ENCODE measurements at places on chromosomes 11 and 22.

- DNase-seq, result no peak
Observed at GRCh38 chr11:14370496-14370895, 11.5 kb upstream of the RRAS2 start.

DNA sequence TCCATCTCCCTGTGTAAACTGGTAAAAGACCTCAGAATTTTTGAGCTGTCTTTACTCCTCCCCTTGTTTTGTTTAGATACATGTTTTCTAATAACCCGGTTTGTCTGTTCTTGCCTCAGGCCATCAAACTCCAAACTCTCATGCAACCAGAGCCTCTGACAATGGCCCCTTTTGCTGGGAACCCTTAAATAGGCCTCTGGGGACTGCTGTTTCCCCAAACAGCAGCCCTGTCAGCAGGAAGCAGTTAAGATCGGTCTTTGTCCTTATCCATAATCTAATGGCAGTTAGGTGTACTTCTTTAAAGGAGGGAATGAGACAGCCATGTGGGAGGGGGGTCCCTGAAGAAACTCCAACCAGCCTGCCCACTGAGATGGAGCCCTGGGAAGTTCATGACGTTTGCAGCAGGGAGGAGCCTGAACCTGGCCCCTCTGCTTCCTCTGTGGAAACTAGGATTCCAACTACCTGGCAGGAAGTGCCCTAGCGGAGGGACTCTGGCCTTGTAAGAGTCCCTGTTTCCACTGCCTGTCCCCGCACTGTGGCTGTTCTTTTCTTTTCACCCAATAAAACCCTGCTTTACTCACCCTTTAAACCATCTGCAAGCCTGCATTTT, 1354.4 kb downstream of the LRRC4C start:
- DNase-seq, result no peak

- no peak for DNase-seq
Observed at GRCh38 chr11:130606178-130606577, 157.7 kb downstream of the ADAMTS15 start.

DNA sequence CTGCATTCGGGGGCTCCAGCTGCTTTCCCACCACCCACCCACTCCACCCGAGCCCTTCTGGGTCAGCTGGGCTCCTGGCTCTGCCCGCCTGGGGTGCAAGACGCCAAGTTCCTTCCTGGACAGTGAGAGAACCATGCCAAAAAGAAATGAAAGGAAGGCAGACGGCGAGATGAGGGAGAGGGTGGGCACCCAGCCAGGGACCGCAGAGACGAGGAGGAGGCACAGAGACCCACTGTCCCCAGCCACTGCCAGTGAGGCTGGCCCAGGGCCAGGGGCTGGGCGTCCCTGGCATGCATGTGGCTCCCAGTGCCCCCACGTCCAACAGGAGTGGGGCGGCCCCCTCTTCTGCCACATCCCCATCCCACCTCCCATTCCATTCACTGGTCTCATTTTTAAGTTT, 10.8 kb upstream of the CD81 start:
- no peak for DNase-seq

DNA sequence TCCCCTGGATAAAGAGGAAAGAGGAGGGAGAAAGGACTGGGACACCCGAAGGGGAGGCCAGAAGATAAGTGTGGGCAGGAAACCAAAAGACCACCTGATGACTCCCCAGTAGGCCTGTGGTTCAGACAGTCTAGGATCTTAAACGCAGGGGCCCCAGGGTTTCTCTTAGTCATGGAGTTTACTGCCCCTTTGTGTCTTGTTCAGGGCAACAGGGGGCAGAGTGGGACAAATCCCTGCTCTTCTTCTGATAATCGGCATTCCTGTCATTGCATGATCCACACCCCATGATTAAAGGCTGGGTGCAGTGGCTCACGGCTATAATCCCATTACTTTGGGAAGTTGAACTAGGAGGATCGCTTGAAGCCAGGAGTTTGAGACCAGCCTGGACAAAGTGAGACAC, 4.7 kb upstream of the TMPRSS13 start:
- no peak for DNase-seq

DNA sequence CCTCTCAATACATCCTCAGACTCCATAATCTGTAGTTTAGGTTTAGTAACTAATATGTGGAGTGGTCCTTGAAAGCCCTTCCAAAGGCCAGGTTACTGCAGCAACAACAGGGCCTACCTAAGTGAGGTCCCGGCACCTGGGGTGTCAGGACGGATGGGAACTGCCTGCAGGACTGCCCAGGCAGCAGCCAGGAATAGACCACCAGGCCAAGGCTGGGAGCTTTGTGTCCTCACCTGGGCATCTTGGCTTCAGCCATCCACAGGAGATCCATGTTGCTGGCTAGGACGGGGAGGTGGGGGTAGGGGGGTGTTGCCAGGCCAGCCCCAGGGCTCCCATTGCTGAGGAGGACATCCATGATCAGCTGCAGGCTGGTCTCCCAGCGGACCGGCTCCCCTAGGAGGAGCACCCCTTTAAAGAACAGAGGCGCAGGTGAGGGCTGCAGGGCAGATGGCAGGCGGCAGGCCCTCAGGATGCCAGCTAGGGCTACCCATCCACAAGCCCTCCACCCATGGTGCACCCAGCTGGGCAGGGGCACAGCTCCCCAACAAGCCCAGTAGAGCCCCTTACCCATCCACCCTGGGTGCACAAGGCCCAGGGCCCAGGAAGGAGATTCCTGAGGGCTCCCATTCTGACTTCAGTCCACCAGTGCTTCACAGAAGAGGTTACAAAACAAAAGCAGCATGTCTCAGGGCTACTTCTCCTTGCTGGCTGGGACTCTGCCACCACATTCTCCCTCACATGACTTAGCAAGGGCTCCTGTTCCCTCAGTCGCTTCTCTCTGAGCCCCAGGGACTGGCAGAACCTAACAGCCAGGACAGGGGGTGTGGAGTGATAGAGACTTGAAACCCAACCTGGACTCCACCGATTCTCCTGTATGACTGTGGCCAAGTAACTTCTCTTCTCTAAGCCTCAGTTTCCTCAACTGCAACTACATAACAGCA, 18.0 kb downstream of the HDHD5 start:
- no peak for DNase-seq

DNA sequence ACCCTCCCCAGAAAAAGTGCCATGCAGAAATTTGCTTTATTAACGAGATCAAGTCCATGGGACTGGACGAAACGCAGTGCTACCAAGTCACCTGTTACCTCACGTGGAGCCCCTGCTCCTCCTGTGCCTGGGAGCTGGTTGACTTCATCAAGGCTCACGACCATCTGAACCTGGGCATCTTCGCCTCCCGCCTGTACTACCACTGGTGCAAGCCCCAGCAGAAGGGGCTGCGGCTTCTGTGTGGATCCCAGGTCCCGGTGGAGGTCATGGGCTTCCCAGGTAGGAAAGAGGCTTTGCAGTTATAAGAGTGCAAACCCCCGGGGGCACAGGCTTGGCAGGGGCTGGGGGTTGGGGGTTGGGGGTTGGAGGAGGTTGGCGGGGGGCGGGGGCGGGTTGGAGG, 4.2 kb downstream of the APOBEC3H start:
- DNase-seq, result no peak

GRCh38 chr11:46378811-46379481, 2.5 kb upstream of the MDK start:
- DNase-seq, result no peak

DNA sequence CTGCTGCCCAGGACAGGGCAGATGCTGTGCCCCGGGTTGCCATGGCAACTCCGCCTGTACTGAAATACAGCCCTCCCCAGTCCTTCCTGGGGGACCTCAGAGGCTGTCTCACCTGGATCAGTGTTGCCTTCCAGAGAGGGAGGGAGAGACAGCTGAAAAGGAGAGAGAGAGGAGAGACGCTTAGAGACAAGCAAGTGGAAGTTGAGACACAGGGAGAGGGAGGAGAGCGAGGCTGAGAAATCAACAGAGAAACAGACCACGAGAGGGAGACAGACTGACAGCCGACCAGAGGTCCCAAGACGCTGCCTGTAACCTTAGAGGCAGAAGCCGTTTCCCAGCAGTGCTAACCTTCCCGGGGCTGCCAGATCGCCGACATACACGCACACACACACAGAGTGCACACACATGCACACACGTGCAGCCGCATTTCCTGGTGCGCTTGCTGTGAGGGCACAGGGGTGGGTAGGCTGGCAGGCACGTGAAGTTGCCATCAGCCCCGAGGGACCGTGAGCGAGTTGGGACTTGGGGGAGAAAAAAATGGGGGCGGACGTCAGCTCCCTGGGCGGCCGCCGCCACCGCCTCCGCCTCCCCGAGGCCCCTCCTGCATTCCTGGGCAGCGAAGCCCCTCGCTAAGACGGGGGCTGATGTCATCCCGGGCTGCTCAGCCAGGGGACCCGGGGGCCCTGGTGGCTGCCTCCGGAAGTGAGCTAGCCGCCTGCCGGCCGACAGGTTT, 88.6 kb upstream of the CRYBB3 start:
- peak; percentile 12 for DNase-seq

GRCh38 chr11:117724104-117724503, 72.9 kb downstream of the DSCAML1 start:
- no peak for DNase-seq

Measured in AG09319 (cell line).